ENCODE measurements at places on chromosomes 5 and 9.

DNA sequence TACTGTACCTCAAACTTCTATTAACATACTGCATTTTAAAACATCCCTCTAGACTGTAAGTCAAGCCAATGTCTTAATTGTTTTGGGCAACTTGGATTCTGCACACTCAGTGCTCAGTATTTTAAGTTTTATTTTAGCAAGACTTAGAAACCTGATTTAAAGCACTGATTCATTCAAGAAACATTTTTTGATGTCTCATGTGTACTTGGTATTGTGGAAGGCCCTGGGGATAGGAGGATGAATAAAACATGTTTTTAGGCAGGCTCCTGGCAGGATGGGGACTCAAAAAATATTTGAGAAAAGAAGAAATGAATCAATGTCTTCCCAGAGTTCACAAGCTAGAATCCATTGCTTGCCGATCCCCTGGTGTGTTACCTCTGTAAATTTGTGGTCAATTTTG is 334.0 kb upstream of the PUM3 start:
- no peak for DNase-seq

- no peak for DNase-seq
These were observed 266.0 kb upstream of the PTGER4 start for GRCh38 chr5:40413743-40414142.

- no peak for DNase-seq
These were observed 45.0 kb downstream of the MED10 start for GRCh38 chr5:6333182-6333905.

DNA sequence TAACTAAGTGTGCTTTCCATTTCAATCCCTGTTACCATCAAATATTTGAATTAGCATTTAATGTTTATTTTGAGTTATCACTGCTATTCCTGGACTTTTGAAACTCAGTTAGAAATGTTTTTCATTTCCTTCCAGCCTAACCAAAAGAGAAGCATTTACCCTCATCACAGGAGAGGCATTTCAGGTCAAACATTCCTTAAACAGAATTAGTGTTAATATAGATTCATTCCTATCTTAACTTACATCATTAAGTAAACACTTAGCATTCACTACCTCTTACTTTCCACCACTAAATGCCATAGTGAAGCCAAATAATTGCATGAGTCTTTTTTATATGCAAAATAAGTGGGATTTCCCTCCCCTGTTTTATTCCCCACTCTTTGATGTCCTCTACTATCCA is 136.6 kb upstream of the OR13F1 start:
- DNase-seq, result no peak

- no peak for DNase-seq
These were observed 78.4 kb downstream of the DROSHA start for GRCh38 chr5:31453522-31453921.

DNA sequence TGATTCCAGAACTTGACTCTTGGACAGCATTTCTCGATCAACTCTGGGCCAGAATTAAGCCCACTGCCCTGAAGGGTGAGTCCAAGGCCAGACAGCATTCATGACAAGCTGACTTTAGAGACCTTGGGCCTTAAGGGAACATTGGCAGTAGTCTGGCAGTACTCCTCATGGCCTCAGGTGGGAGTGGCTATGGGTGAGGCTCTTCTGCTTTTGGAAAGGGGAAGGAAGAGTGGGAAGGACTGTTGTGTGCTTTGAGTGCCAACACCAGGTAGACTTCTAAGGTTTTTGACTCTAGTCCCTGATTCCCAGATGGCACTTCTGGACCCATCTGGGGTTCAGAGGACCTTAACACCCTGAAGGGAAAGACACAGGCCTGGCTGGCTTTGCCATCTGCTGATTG is 530.4 kb downstream of the ACTL7B start:
- no peak for DNase-seq

GRCh38 chr9:19133549-19134345 is 6.5 kb upstream of the PLIN2 start:
- DNase-seq, result no peak

- no peak for DNase-seq
These were observed 20.0 kb downstream of the MARCHF3 start for GRCh38 chr5:127010362-127010761.

DNA sequence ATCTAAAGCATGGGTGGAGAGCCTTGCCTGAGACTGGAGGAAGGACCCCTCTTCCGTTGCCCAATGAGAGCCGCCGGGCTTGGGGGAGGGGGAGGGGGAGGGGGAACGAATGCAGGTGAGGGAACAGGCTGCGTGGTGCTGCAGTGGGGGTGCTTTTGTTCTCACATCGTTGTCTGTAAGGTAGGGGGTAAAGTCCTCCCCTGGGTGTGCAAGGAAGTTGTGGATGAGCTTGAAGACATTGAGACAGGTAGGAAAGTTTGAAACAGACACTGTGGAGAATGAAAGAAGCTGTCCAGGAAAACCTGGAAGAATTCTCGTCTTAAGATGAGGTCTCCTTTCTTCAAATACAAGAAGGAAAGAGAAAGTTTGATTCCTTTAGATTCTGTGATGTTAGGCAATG is 94.1 kb upstream of the LIFR start:
- DNase-seq, result no peak

DNA sequence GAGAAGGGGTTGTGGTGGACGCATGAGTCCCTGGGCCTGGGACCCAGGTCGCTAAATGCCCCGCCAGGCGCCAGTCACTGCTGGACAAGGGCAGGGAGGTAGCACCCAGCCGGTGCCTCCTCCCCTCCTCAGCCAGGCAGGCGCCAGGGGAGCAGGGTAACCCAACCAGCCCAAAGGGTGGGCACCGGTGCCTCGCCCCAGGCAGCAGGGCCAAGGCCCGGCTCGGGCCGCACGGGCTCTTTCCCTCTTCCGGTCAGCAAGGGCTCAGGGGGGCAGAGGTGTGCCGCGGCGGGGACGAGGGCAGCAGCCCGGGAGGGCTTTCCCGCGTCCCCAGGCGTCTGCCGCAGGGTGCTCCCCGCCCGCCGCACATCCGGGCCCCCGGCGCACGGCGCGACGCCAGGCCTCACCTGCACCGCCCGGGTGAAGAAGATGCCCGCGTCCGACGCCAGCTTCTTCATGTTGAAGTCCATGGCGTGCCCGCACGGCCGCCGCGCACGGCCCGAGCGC is 393 bp downstream of the SH3GLB2 start:
- DNase-seq, result peak; percentile 69

DNA sequence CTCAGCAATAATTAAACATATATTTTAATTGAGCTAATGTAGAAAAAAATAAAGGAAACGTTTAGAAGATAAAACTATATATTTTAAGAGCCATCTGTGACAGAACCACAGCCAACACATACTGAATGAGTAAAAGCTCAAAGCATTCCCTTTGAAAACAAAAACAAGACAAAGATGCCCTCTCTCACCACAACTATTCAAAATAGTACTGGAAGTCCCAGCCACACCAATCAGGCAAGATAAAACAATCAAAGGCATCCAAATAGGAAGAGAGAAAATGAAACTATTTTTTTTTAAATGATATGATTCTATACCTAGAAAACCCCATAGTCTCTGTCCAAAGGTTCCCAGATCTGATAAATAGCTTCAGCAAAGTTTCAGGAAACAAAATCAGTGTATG is 262.0 kb downstream of the HTR1A start:
- no peak for DNase-seq

DNA sequence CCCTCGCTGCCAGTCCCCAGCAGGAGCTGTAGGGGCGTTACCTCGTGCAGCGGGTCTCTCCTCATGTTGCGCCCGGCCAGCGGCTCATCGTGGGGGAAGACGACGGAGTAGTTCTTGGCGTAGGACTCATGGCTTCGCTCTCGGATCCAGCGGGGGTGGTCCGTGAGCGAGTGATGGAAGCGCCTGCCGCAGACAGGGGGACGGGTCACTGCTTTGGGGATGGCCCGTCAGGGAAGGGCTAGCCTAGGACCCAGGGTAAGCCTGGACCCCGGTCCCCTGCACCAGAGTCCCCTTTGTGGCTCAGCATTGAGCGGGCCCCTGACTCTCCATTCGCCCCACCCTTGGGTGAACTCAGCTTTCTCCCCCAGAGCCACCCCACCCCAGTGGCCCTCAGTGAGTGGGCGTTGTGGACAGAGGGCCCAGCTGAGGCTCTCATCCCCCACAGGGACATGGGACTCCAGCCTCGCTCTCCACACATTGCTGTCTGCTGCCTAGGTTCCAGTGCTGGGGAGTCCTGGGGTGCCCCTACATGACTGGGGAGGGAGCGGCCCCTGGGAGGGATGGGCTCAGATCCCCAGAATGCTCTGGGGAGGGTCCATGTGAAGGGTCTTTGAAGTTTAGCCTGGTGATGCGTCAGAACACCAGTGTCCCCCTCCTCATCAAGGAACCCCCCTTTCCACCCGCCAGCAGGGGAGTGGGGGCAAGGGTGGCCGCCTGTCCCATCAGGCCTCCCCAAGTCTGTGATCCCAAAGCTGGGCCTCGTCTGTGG is 29.7 kb downstream of the SARDH start:
- DNase-seq, result no peak

- no peak for DNase-seq
These were observed 264.5 kb downstream of the AOPEP start for GRCh38 chr9:94990897-94991561.

DNA sequence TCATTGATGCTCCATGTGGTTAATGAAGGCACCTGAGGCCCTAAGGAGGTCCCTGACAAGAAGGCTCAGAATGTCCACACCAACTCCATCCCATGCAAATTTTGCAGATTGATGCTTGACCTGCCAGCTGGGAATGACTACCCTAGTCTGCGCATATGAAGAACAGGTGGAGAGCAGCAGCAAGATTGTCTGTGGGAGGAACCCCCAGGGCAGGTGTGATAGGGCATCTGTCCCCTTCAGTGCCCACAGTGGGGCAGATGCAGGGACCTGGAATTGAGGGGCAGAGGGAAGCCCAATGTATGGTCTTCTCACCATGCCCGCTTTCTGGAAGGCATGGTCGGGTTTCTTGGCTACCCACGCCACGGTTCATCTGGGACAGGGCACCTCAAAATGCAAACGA is 79.6 kb downstream of the MACROH2A1 start:
- DNase-seq, result no peak

GRCh38 chr5:154313360-154314017 is 123.0 kb downstream of the GALNT10 start:
- no peak for DNase-seq

DNA sequence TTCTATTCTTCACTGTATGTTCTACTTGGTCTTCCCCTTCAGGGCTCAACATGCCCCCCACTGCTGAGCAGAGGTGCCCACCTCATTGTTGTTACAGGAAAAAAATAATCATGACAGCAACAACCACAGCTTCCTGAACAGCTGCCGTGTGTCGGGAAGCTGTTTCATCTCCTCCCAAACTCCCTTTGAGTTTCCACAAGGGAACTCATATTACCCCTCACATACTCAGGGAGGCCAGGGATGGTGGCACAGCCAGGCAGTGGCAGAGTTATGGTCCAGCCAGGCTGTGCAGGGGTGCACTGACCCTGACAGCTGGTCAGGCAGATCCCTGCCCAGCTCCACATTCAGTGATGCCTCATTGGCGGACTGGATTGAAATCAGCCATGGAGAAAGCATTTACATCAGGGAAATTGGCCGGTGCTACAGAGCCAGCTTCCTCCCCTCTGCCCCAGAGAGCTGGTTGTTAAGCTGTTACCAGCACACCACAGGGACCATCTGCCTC is 37.3 kb downstream of the SARDH start:
- no peak for DNase-seq

DNA sequence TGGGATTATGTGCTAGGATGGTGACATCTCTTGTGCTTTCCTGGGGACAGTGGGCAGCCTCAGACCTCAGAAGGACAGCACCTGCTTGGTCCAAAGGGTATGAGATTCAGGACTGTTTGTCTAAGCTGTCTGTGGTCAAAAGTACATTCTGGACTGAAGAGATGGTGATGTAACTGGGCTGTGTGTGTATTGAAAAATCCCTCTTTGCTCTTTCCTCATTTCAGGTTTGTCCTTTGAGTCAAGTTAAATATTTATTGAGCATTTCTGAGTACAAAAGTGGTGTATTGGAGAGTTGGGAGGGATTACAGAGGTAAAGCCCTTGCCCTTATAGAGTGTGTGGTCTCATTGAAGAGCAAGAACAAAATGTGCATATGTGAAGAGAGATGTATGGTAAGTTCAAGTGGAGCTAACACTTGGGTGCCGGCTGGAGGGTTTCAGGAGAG is 46.7 kb downstream of the RCL1 start:
- DNase-seq, result no peak

DNA sequence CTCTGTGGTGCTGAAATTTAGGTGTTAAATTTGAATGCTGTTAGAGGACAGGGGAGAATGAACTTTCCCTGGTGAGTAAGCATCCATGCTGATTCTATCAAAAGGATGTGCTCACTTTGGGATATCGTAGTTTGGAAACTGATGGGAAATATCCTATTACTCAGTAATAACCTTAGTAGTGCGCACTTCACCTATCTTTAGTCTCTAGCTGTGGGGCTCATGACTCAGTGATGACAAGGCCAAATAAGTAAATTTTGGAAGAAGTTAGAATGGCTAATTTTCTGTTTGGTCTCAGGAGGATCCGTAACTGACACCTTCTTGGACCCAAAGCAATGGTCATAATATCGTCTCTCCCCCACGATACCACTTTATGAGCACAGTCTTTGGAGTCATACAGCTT is 448.4 kb downstream of the PSAT1 start:
- DNase-seq, result no peak

GRCh38 chr5:158485047-158485446 is 614.7 kb downstream of the EBF1 start:
- no peak for DNase-seq

GRCh38 chr5:76196886-76197489 is 113.8 kb downstream of the SV2C start:
- DNase-seq, result no peak

- no peak for DNase-seq
These were observed 55.1 kb downstream of the ASS1 start for GRCh38 chr9:130499804-130500263.

- no peak for DNase-seq
These were observed 681 bp upstream of the ETF1 start for GRCh38 chr5:138543730-138544104.

DNA sequence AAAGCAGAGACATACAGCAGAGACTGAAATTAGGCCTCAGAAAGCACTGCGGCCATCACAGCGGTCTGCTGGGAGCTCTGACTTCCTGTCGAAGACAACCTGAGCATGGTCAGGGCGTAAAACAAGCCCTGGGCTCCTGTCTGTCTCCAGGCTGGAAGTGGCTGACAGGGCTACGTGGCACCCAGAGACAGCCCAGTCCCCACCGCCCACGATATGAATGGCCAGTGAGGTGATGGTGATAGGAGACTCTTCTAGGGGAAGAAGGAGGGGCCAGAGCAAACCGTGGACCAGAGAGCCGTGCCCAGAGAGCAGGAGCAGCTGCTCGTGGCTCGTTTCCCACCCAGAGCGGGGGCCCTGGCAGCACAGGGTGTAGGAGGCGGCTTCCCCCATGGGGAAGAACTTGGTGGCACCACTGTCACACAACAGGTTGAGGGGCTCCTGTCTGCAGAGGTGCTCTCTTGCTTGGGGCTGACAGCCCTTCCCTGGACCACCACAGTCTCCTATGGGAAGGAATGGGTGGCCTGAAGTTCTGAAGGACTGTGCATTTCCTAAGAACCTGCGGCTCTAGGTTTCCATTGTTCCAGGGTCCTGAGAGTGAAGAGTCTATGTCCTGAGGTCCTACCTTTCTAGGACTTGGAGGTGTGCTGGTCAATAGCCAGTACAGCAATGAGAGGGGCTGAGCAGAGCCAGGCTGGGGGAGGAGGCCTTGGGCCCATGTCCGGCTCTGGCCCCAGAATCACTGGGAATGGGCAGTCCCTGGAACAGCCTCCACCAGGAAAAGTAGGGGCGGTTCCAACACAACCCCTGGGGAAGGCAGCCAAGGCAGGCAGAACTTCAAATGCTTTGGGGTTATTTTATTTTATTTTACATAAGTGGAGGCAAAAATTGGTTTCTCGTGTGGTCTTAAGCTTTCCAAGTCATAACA is 56.4 kb downstream of the BARX1 start:
- no peak for DNase-seq

All from substantia nigra (tissue), 51 donors.